ENCODE measurements at places on chromosomes 5 and 9. TPM values are rescaled to one million over a fixed set of nuclear protein-coding genes. Genes with fewer than 3 reads are reported as not detected.

DNA sequence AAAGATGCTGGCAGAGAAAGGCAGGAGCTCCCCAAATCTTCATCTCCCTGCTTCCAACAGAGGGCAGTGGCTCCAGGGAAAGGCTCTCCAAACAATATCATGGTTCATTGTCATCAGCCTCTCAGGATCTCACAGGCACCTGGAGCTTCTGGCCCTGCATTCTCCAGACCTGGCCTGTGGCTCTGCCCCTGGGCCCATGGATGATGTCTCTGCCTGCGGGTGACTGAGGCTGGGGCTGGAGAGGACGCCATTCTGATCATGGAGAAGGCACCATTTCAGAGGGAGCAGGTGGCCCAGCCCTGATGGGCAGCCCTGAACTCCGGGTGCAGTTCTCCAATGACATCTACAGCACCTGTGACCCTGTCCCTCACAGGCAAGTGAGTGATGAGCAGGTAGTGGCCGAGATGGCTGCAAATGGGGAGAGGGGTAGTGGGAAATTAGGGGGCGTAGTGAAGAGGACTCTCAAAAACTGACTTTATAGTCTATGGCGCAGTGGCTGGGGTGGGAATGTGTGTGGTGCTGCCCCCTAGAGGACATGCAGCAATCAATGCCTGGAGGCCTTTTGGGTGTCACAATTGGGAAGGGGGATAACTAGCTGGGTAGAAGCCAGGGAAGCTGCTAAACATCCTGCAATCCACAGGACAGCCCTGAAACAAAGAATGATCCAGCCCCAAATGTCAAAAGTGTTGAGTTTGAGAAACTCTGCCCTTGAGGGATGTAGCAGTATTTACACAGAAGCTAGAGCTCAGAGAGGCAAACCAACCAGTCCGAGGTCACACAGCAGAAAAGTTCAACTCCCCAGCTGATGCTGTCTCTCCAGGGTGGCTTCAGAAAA lies 3.2 kb downstream of the SH3PXD2B start:
- DNase-seq = no peak

- no peak for DNase-seq
Measured at GRCh38 chr5:101590384-101590783, 687.3 kb upstream of the ST8SIA4 start.

DNA sequence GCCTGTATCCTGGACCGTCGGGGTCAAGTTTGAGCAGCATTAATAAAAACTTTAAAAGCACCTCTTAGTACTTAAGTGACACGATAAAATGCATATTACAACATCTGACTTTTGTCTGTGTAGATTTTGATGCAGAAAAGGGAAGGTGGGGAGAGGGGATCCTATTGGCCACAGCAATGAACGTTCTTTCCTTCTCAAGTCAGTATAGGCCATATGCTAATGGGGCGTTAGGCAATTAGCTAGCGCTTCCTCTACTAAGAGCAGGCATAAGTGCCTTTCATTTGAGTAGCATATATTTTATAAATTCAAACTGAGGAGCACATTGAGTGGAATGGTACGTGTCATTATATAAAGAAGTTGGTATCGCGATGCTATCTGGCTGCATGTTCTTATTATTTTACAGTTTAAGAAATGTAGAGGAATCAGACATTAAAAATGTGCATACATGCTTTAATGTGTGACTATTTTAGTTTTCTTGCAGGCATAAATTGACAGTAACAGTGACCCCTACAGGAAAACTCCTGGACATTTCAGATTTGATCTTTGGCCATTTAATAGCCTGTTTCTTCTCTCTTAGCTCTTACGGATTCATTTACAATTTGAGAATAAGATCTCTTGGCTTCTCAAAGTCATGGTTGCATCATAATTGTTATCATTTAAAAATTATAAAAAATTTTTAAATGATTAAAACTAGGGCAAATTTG lies 1.1 kb upstream of the GNA14 start:
- no peak for DNase-seq

Gene GFRA3
- 7.2 TPM for polyA plus RNA-seq
